ENCODE measurements at places on chromosomes 6 and 20.

DNA sequence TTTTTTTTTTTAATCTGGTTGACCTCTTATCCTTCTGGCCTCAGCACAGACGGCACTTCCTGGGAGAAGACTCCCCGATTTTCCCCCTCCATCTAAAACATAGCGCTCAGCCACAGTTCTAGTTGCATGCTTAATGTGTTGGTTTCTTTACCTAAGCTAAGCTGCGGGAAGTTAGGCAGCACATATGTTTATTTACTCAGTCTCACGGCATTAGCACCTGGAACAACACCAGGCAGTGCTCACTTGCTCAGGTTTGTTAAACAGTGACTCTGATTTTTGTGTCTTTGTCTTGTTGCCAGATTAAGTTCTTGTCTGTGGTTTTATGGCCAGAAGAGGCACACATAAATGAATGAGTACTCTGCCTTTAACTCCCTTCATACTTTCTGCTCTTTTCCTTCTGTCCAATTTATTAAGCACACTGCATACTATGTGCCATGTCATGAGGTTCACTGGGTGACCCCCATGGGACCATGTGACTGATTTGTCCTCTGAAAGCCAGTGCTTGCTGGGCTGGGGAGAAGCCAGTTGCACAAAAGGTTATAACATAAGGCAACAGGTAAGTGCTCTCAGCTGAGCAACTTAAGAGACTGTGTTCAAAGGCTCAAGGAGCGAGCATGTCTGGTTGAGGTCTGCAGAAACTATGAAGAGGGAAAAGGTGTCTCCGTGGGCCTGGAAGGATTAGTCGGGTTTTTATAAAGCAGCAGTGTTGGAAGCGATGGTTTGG lies 93.6 kb downstream of the RPP40 start:
- DNase-seq: no peak

DNA sequence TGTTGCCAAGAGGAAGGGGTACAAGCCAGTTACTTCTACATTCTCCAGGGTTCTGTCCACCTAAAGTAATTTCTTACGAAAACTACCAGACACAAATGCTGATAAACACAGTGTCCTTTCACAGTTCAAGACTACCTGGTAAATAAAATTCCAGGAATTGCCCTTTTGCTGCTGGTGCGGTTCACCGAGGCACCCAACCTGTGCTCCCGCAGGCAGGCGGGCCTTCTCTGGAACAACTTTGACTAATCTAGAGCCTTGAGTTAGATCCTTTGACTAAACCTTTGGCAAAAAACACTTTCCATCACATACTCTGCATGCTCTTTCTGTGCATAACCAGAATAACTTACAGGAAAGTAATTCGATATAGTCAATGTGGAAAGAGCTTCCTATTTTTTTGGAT lies 107.0 kb downstream of the HUS1B start:
- DNase-seq: no peak

DNA sequence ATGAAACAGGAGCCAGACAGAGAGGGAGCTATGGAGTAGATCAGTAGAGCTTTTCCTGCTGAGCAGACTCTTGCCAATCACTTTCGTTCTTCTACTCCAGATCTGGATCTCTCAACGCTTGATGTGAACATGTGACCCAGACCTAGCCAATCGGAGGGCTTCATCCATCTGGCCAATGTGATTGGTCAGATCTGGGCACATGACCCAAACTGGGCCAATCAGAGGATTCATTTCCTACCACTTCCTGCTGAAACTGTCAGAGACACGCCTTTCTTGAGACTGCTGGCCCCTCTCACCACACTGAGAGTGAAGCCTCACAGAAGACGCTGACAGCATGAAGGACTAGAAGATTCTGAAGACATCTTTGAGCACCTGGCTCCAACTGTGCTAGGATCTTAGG lies 44.2 kb upstream of the ZMYND8 start:
- DNase-seq: no peak

GRCh38 chr6:11532097-11532496 lies 5.5 kb upstream of the TMEM170B start:
- DNase-seq: no peak

DNA sequence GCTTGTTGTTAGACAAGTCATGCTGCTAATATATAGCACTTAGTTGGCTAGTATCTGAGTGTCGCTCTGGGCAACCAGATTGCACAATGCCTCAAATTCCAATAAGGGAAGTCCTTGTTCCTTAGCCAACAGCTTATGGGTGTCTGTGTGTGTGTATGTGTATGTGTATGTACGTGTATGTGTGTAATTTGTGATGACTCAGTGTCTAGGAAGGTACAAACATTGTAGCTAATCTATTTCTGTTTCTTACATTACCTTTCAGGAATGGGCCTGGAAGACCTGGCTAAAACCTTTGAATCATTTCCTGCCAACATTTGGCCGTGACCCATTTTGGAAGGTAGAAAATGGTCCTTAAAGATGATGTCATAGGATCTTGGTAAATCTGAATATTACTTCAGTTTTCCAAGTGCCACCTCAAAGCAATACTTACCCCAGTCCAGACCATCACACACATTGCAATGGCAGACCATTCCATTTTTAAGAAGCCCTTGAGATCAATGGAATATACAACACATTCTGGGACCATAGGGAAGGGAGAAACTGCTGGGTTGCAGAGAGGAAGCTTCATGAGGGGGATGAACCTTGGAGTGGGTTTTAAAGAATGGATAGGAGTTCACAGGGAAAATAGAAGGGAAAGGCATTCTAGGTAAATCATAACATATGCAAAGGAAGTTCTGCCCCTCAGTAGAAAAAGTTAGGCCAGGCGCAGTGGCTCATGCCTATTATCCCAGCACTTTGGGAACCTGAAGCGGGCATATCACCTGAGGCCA lies 25.1 kb downstream of the NEDD9 start:
- DNase-seq: peak; percentile 67

- DNase-seq: no peak
Measured at GRCh38 chr6:2715737-2716136, 35.0 kb downstream of the MYLK4 start.

GRCh38 chr6:156961282-156961892 lies 184.2 kb downstream of the ARID1B start:
- no peak for DNase-seq

DNA sequence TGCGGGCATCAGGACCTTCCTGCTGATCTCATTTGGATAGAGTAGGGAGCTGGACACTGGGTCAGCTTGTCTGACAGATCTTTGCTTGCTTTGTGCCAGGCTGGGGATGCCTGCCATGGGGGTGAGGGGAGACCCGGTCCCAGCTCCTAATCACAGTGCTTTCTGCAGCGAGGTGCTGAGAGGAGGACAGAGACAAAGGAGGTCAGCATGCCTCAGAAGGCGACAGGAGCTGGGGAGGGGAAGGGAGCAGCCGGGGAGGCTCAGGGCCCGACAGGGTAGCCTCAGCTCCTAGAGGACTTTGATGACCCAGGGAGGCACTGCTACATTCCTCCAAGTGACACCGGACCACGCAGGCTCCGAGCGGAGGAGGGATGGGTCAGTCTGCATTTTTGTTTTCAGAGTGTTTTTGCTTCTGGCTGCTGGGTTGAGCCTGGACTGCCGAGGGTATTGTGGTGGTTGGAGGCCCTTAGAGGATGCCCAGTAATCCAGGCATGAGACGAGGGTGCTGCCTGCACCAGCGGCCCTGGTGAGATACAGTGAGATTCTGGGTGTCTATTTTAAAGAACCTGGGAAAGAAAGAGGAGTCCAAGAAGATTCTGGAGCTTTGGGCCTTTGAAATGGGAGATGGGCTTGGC lies 7.8 kb downstream of the RBM38 start:
- DNase-seq: no peak

- no peak for DNase-seq
Measured at GRCh38 chr6:55433446-55434130, 106.3 kb downstream of the GFRAL start.

DNA sequence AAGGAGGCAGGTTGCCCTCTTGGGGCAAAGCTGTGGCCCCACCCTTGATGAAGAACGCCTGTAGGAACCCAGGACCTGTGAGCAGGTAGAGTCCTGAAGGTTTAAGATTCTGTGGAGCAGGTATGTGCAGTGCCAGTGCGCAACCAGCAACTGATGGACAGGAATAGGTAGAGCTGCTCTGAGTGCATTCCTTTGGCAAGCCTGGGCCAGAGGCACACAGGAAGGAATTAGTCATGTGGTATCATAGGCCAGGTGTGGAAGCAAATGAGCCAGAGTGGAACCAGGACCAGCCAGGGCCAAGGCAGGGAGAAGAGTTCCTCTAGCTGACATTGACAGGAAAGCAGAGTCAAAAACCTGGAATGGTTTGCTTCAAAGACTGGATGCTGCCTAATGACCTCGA lies 1.4 kb upstream of the KHDC1 start:
- no peak for DNase-seq

GRCh38 chr6:29295181-29295585 lies 6.3 kb upstream of the OR14J1 start:
- no peak for DNase-seq

GRCh38 chr6:52522151-52522626 lies 54.7 kb downstream of the TRAM2 start:
- DNase-seq: no peak

DNA sequence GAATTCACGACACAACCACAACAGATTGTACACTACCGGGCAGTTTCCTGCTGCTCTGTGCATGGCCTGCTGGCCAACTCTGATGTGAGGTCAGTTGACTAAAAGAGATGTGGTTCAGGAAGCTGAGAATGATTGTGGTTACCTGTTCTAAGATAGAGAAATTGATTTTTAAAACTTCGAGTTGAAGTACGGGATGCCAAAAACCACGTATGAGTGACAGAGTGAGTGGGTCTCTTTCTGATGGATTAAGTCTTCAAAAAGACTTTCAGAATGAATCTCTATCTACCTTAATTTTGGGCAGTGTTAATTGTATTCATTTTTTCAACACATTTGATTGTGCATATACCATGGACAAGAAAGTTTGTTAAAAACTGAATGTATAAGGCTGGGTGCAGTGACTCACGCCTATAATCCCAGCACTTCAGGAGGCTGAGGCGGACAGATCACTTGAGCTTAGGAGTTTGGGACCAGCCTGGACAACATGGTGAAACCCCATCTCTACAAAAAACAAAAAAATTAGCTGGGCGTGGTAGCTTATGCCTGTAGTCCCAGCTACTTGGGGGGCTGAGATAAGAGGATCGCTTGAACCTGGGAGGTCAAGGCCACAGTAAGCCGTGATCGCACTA lies 121.2 kb downstream of the SGK1 start:
- no peak for DNase-seq

DNA sequence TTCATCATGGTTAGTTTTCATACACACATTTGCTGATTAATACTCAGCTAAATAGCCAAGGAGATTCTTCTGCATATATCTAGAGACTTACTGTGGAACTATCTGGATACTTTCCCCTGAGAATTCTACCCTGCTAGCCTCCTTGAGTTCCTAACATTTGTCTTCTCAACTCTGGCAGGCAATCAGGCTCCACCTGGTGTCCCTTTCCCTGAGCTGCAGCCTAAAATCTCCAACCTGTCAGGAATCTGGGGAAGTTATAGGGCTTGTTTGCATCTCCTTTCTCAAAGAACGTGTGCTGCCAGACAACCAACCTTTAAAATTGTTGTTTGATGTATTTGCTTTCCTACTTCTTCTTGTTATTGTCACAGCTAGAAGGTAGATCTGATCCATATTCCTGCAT lies 73.4 kb downstream of the FUT9 start:
- DNase-seq: no peak

GRCh38 chr6:5904532-5904931 lies 102.2 kb downstream of the NRN1 start:
- no peak for DNase-seq

DNA sequence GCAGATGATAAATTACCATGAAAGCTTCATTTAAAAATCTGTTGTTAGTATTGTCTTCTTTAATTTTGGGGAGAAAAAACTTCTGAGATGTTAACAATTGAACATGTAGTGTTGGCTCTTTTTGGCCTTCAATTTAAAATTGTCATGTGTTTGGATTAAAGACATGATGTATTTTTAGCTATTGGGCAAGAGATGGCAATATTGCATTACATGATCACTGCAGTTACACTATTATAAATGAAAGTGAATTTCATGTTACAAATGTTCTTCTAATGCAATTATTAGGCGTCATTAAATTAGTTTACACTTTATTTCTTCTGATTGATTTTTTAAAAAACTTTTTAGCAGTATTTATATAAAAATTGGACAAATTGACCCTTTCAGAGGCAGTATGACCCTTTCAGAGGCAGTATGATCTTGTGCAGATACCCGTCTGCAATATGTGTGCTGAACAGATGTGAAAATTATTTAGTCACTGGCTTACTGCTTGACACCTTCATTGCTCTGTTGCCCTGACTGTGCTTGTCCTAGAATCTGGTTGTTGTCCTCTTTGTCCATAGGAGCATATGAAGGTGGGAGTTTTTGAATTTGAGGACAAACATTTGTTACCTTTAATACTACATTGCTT lies 25.8 kb downstream of the CDKAL1 start:
- no peak for DNase-seq

DNA sequence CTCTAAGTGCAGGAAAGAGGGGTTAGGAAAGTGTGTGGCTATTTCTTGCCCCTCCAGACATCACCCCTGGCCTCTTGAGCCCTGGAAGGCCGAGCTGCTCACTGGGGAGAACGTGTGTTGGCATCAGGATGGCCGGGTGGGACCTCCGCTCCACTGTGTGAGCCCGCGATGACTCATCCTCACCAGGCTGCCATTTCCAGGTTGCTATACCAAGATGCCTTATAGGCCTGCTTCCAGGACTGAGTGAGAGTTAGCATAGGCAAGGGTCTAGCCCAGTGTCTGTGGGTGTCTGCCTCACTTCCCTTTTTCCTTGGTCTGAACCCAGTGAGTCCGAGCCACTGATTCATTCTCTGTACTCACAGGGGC lies 105.0 kb downstream of the MRPL14 start:
- no peak for DNase-seq
